Mammary epithelial cell (primary cell): ENCODE measurements at places on chromosomes 1 and 21.
A peak's percentile ranks its signal among the peaks of the same experiment; 100 is the strongest.

DNA sequence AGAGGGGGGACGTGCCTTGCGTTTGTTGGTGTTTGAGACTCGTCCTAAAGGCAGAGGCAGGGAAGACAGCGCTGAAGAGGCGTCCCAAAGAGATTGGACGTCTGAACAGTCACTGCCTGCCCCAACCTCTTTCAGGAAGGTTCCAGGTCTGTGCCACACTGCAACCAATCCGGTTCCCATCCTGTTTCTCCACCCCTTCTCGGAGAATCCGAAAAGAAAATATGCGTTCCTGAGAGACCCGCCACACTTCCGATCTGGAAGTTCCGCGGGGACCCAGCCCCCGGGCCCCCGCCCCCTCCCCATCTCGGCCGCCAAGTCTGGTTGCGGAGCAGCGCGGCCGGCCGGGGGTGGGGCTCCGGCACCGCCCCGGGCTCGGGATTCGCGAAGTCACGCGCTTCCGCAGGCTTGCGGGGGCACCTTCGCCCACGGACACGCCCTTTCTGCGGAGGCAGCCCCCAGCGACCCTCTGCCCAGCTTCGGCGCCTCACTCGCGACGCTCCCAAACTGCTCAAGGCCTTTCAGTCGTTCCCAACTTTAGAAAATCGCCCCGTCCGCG is 124.5 kb upstream of the DPYD start:
- DNase-seq = peak; percentile 59

DNA sequence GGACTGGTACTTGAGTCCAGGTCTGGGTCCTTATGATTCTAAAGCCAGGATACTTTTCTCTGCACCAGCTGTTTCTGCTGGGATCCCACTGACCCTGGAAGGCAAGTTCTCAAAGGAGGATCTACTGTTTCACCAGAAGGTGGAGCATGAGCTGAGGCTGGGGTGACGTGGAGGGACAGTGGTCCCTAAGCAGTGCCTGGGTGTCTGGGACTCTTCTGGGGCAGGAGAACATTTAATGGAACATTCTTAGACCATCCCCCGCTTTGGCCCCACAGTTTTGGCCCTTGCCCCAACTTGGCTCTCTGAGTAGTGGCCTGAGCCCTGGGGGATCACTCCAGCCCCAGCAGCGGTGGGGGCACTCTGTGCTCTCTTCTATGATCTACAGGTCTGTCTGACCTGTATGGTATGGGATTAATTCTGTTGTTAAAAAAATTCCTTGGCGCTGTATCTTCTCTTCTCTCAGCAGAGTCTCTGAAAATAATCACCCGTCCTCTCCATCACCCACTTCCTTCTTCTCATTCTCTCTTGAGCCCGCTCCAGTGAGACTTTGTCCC is 60.3 kb upstream of the CSF3R start:
- no peak for DNase-seq

GRCh38 chr1:83931658-83932253 is 67.2 kb downstream of the TTLL7 start:
- DNase-seq = peak; percentile 16

DNA sequence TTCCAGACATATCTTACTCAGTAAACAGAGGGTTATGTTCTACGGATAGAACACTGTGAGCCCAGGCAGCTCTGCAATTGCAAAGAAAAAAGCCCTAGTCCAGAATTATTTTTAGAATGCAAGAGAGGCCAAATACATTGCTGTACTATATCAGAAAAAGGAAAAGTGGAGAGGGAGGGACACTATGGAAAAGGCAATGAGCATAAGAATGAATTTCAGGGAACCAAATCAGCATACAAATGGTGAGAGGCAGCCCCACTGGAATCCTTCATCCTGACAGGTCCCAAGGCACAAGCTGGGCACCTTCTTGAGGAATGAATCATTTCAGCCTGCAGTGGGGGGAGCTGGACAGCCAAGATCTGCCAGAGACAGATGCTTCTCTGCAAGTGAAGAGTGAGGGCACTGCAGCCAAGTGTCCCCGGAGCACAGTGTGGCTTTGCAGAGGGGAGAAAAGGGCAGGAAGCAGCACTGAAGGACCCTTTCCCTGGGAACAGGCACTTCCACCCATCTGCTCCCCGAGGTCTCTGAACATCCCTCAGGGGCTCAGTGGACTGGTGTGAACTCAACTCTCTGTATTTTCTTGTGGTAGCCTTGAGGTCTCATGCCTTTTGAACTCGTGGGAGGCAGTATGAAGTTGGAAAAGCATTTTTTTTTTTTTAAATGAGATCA is 115.6 kb downstream of the XCL2 start:
- no peak for DNase-seq

DNA sequence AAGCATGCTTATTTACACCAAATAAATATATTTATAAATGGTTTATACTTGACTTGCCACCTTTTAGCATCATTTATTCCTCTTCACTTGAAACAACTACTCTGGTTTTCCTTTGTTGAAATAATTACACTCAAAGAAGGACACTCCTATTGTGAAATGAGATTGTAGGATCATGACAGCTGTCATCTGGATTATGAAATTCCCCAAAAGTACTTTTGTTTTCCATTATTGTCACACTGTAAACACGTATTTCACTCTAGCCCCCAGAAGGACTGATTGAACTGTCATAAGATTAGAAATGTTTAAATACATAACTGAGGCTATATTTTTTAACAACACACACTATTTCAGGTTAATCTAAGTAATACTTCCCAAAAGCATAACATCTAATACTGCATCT is 593.8 kb downstream of the LRRIQ3 start:
- DNase-seq = no peak

GRCh38 chr1:117339866-117340700 is 27.2 kb upstream of the MAN1A2 start:
- DNase-seq = peak; percentile 18

GRCh38 chr1:225990705-225991464 is 8.3 kb downstream of the SDE2 start:
- no peak for DNase-seq

- no peak for DNase-seq
Observed at GRCh38 chr1:87790756-87791155, 462.1 kb downstream of the LMO4 start.
